ENCODE measurements at places on chromosomes 13 and 19. TPM values are rescaled to one million over a fixed set of nuclear protein-coding genes. Genes with fewer than 3 reads are reported as not detected.

The DMKN gene
- 1.1 TPM for total RNA-seq

The SIPA1L3 gene
- 18.3 TPM for total RNA-seq

The TEKTIP1 gene
- 2.5 TPM for total RNA-seq

The SMIM44 gene
- total RNA-seq: not detected

The ARHGAP45 gene
- total RNA-seq: 137 TPM

The ZNF382 gene
- 14.9 TPM for total RNA-seq

The CTU1 gene
- 7.2 TPM for total RNA-seq

The SPRED3 gene
- total RNA-seq: 4.5 TPM

The TUBA3C gene
- not detected for total RNA-seq

The ZNF221 gene
- total RNA-seq: 1.9 TPM

The ZNF616 gene
- 15.7 TPM for total RNA-seq

The PRR22 gene
- total RNA-seq: 5.4 TPM

The IZUMO1 gene
- total RNA-seq: not detected

The U2AF1L4 gene
- 37.5 TPM for total RNA-seq

The GCDH gene
- total RNA-seq: 36.2 TPM

The CACNG7 gene
- total RNA-seq: not detected
